Kidney (tissue), 22 donors: ENCODE measurements at places on chromosomes 1 and 21. TPM values are rescaled to one million over a fixed set of nuclear protein-coding genes. Genes with fewer than 3 reads are reported as not detected.

DNA sequence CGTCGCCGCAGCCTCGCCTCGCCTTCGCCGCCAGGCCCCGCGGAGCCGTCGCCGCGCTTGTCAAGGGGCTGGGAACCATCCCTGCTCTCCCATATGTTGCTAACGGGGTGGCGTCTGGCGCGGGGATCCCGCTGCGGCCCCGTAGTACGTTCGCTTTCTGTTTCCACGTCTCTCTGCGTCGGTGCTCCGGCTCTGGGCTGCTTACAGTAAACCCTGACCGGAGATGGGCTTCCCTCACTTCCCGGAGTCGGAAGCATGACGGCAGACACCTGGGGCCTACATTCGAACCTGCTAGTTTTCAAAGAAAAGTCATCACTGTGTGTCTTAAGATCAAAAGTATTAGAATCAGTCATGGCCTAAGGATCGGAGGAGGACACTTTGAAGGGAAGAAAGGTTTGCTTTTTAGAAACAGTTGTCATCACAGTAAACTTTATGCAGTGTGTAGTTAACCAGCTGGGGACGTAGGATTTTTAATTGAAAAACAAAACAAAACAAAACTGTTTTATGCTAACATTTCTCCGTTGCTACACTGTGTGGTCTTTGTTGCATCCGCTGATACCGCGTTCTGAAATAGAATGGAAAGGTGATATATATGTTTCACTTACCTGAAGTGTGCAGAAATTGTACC, 69.0 kb downstream of the SLC35A3 start:
- DNase-seq: peak; percentile 88

DNA sequence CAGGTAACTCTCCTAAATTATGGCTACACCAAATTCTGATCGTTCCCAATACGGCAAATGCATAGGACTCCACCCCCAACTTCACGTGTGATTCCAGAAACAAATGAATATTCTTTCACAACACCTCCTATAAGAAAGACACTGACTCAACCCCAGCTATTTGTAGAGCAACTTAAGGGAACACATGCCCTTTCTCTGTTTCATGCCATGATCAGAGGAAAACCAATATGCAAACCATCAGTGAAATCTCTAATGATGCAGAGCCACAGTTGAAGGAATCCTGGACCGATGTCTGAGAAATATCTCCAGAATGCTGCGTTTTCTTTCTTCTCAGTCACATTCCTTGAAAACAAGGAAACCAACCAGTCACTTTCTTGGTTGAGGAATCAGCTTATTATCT, 164.2 kb upstream of the PTBP2 start:
- DNase-seq: no peak

- no peak for DNase-seq
These were observed 953 bp upstream of the NDUFS2 start for GRCh38 chr1:161200992-161201835.

DNA sequence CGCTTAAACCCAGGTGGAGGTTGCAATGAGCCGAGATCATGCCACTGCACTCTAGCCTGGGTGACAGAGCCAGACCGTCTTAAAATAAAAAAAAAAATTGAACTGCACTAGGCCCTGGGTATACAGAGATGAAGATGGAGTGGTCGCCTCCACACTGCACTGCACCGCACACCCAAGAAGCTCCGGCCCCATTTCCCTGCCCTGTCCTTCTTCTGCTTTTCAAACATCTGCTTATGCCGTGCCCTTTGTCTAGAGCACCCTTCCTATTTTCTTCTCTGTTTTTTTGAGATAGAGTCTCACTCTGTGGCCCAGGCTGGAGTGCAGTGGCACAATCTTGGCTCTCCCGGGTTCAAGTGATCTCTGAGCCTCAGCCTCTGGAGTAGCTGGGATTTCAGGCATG, 17.4 kb downstream of the IQGAP3 start:
- DNase-seq: no peak

DNA sequence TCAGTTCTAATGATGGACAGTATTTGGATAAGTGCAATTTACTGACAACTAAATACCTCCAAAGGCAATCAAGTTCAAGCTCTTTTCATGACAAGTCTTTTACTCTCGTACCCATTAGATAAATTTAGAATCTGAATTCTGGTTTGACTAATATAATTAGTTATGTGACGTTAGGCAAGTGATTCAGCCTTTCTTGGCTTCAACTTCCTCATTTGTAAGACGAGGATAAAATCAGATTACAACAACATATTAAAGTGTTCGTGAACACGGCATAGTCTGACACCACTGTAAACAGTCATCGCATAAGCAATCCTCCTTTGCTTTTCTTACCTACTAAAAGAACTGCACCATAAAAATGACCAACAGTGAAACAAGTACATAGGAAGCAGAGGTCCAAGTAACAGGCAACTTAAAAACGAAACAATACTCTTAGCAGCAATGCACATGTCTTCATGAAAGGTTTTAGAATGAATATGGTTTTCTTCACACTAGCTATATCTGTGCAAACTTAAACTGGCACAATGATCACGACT, 25.7 kb downstream of the COA6 start:
- DNase-seq: no peak

DNA sequence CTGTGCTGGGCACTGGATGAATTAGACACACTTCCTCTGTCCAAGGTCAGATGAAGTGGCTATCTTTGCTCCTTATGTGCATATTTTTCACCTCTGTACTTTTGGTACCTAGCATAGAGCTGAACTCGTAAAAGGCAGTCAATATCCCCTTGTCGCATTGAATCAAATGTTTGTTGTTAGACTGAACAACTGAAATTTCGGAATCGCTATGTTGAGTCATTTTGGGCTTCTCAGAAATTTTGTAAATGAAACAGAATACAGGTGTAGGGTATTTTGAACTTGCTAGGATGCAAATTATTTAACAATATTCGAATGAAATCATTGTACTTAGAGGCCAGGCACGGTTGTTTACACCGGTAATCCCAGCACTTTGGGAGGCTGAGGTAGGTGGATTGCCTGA, 48.0 kb downstream of the PDE4B start:
- no peak for DNase-seq

The INAVA gene
- total RNA-seq: 48.8 TPM

The GBP7 gene
- not detected for total RNA-seq

The RFX5 gene
- total RNA-seq: 46.6 TPM

The PERM1 gene
- 0.25 TPM for total RNA-seq

The FAM3B gene
- 19.4 TPM for total RNA-seq

The TNFAIP8L2 gene
- 6.3 TPM for total RNA-seq

The CYP4A11 gene
- 23.0 TPM for total RNA-seq

The KRTAP21-2 gene
- total RNA-seq: not detected
